ENCODE measurements at places on chromosomes 1 and 21. TPM values are rescaled to one million over a fixed set of nuclear protein-coding genes. Genes with fewer than 3 reads are reported as not detected.

GRCh38 chr1:198873696-198874230 is 234.9 kb downstream of the PTPRC start:
- H3K27me3 ChIP-seq = no peaks in the 10 kb centered on the region
- no peak for DNase-seq
- no peaks in the 10 kb centered on the region for H3K4me1 ChIP-seq
- no peak overlapping the region for H3K4me3 ChIP-seq
- no peak overlapping the region for H3K27ac ChIP-seq

GRCh38 chr1:1669468-1670440 is 10.9 kb upstream of the CDK11B start:
- no peaks in the 10 kb centered on the region for H3K4me1 ChIP-seq
- no peak for DNase-seq
- H3K27ac ChIP-seq = no peak overlapping the region
- H3K27me3 ChIP-seq = no peaks in the 10 kb centered on the region
- H3K36me3 ChIP-seq = peaks cover 11% of the 10 kb centered on the region

- no peaks in the 10 kb centered on the region for H3K4me1 ChIP-seq
- no peaks in the 10 kb centered on the region for H3K27me3 ChIP-seq
- peaks cover 48% of the 10 kb centered on the region for H3K36me3 ChIP-seq
- no peak overlapping the region for H3K4me3 ChIP-seq
- DNase-seq = no peak
- H3K27ac ChIP-seq = no peak overlapping the region
Observed at GRCh38 chr1:12251442-12251841, 21.6 kb downstream of the VPS13D start.

Gene NBL1
- 35.6 TPM for total RNA-seq

Gene GOLT1A
- total RNA-seq = not detected

DNA sequence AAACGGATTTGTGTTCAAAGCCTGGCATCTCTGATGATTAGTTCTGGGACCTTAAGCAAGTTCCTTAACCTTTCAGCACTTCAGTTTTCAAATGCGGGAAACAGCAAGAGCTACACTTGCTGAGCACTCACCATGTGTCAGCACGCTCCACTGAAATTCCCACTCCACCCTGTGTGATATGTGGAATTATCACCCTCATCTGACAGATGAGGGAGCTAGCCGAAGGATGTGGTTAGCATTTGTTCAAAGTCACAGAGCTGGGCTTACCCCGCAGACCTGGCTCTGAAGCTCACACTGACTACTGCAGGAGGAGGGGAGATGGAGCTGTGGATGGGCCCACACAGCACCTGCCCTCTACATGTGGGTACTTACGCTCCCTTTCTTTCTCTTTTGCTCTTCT is 29.1 kb downstream of the IL12RB2 start:
- no peak overlapping the region for H3K27ac ChIP-seq
- H3K4me1 ChIP-seq = peaks cover 47% of the 10 kb centered on the region
- peak; percentile 47 for DNase-seq
- H3K4me3 ChIP-seq = no peak overlapping the region
- no peaks in the 10 kb centered on the region for H3K27me3 ChIP-seq

DNA sequence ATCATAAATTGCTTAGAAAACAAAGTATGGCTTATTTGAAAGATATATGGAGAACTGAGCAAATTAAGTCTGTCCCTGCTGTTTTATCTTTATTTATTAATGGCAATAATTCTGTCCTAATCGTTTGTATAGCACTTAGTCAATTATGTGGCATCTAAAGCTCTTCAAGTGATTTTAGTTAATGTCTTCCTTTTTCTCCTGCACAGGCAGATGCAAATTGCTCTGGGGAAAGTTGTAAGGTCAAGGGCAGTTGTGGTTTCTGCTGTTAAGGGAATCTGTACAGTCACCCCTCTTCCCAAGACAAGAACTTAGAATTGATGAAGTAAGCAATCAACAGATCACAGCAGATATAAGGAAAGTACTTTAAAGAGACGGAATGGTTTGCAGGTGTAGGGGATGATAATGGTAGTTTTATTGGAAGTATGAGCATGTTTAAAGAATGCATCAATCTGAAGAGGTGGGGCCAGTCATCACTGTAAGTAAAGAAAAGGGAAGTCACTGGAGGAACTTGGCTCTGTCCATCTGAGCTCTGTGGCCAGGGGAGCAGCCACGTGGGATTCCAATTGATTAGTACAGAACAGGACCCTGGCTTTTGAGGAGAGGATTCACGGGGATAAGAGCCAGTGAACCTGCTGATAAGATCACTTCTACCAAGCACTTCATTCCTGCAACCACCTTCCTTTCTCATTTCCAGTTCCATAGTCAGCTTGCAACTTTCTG is 116.0 kb upstream of the KCNJ6 start:
- no peaks in the 10 kb centered on the region for H3K27me3 ChIP-seq
- H3K4me1 ChIP-seq = no peaks in the 10 kb centered on the region
- no peak for DNase-seq
- no peak overlapping the region for H3K4me3 ChIP-seq
- no peak overlapping the region for H3K27ac ChIP-seq

DNA sequence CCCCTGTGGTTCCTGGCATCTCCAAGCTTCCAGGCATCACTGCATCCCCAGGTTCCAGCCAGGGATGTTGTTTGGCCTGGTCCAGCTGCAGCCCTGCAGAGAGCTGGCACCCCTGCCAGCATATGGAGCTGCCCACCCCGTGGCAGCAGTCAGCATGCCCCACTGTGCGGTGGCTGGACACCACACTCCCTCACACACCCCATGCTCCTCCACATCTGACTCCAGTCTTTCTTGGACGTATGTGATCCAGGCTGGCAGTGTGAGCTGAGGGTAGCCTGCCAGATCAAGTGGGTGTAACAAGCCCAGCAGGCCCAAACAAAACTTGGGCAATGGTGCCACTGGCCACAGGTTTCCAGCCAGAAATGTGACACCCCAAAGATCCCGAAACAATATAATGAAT is 620.4 kb downstream of the RWDD3 start:
- H3K4me3 ChIP-seq = no peak overlapping the region
- H3K36me3 ChIP-seq = no peaks in the 10 kb centered on the region

GRCh38 chr1:30984165-30984889 is 75.8 kb upstream of the SDC3 start:
- no peak overlapping the region for H3K4me3 ChIP-seq
- H3K4me1 ChIP-seq = peaks cover 6% of the 10 kb centered on the region
- DNase-seq = no peak
- H3K36me3 ChIP-seq = peaks cover 23% of the 10 kb centered on the region
- no peak overlapping the region for H3K27ac ChIP-seq
- no peaks in the 10 kb centered on the region for H3K27me3 ChIP-seq

Gene FCRL6
- 1.5 TPM for total RNA-seq

- H3K4me1 ChIP-seq = no peaks in the 10 kb centered on the region
- DNase-seq = no peak
- no peaks in the 10 kb centered on the region for H3K36me3 ChIP-seq
- H3K27me3 ChIP-seq = no peaks in the 10 kb centered on the region
Observed at GRCh38 chr1:54069791-54070170, 16.4 kb downstream of the TCEANC2 start.

GRCh38 chr21:33075128-33075527 is 5.2 kb downstream of the OLIG1 start:
- H3K36me3 ChIP-seq = no peaks in the 10 kb centered on the region
- H3K27ac ChIP-seq = no peak overlapping the region
- no peak overlapping the region for H3K4me3 ChIP-seq
- peaks cover 6% of the 10 kb centered on the region for H3K4me1 ChIP-seq
- peaks cover 33% of the 10 kb centered on the region for H3K27me3 ChIP-seq
- DNase-seq = no peak

Gene PGLYRP3
- not detected for total RNA-seq

All from CD8-positive, alpha-beta memory T cell (primary cell).